ENCODE measurements at places on chromosomes 11 and 22. TPM values are rescaled to one million over a fixed set of nuclear protein-coding genes. Genes with fewer than 3 reads are reported as not detected.

Gene CHRM4
- total RNA-seq = not detected

Gene CRYBA4
- total RNA-seq = not detected

Gene OR51F2
- total RNA-seq = not detected

Gene MOV10L1
- total RNA-seq = not detected

Gene MYH9
- 155 TPM for total RNA-seq

Gene TRIM48
- not detected for total RNA-seq

Gene TMEM25
- not detected for total RNA-seq

Gene CNIH2
- not detected for total RNA-seq

Gene MMP13
- total RNA-seq = not detected

Gene MUC6
- total RNA-seq = 84.4 TPM

Gene APOBEC3A
- not detected for total RNA-seq

Gene COMT
- 87.9 TPM for total RNA-seq

Gene DCHS1
- 17.4 TPM for total RNA-seq

Gene MRGPRF
- total RNA-seq = 123 TPM

Gene OTOG
- total RNA-seq = not detected

Gene FJX1
- 5.2 TPM for total RNA-seq

Gene ARHGEF17
- 38.8 TPM for total RNA-seq

Gene LARGE2
- not detected for total RNA-seq

Gene USP28
- 18.1 TPM for total RNA-seq

Gene TYR
- total RNA-seq = not detected

Gene CLDN5
- 58.8 TPM for total RNA-seq

Gene CSF2RB
- total RNA-seq = 11.9 TPM

Gene RNF215
- total RNA-seq = 6.2 TPM

Gene SYT12
- total RNA-seq = not detected

Gene CD6
- not detected for total RNA-seq

Gene FOLH1
- 10.6 TPM for total RNA-seq

Gene MAJIN
- not detected for total RNA-seq

Gene C11orf87
- total RNA-seq = not detected

Gene ADM
- 33.9 TPM for total RNA-seq

Gene OR6A2
- total RNA-seq = not detected

Gene OR51B4
- not detected for total RNA-seq

Gene SYNGR1
- total RNA-seq = 2.6 TPM

Gene PKDREJ
- not detected for total RNA-seq

Gene ART1
- not detected for total RNA-seq

Gene TSG101
- total RNA-seq = 125 TPM

Gene SCGB1D2
- not detected for total RNA-seq

Gene DYNC2H1
- 63.7 TPM for total RNA-seq

Gene OR2AT4
- not detected for total RNA-seq

Gene TAGLN
- 3,801 TPM for total RNA-seq

Gene RELT
- total RNA-seq = 2.9 TPM

Gene SDHAF2
- total RNA-seq = 20.7 TPM

Gene CASP5
- total RNA-seq = not detected

Gene MIAT
- under 0.01 TPM for total RNA-seq

Gene RFPL2
- not detected for total RNA-seq

Gene SAA4
- total RNA-seq = not detected

Gene KDM4E
- not detected for total RNA-seq

Gene OLFML1
- not detected for total RNA-seq

Gene TEX12
- 2.0 TPM for total RNA-seq

Gene OR51I1
- not detected for total RNA-seq

All from stomach (tissue), 19 donors.